ENCODE measurements at places on chromosomes 4 and X.

DNA sequence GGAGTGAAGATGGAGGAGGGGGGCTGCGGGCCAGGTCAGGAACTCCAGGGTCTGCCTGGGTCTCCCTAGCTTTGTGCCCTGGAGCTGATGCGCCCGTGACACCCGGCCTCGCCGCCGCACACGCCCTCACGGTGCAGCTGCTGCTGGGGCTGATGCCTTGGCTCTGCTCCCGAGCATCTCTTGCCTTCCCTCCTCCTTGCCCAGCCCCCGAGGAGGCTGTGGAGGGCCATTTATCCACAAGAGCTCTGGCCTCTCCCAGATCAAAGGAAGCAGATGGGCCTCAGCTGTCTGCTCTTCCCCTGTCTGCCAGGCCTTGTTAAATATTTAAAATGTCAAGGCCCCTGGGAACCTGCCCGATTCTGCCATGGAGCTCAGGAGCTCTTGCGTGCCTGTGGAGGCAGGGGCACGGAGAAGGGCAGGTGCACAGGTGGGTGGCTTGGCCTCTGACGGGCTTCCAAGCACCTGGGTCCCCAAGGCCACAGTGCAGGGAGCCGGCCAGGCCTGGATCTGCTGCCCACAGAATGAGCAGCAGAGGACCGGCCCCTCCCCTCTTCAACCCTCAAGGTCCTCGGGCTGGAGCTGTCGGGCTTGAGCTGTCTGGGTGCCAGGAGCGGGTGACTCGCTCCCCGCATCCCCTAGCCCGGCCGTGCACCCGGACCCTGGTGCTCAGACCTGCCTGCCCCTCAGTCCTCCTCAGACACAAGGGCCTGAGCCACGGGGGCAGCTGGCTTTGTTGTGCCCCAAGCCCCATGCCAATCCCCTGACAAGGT lies 20.3 kb downstream of the ATP2B3 start:
- no peak for DNase-seq

DNA sequence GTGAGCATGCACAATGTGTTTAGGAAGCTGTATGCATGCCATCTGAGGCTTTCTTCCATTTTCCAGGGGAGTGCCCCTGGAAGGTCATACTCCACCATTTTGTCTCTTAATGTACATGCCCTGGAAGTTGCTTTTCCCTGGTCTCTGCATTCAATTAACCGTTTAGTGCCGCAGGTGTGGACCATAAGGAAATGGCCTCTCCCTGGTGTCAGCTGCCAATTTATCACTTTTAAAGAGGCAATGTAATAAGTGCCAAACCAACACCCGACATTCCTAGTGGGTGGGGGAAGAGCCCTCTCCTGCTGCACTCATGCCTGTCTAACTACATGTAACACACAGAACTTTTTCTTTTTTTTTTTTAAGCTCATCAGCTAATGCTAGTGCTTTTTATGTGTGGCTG lies 7.1 kb upstream of the BST1 start:
- no peak for DNase-seq

- no peak for DNase-seq
Measured at GRCh38 chr4:170741856-170742255, 652.1 kb upstream of the AADAT start.

DNA sequence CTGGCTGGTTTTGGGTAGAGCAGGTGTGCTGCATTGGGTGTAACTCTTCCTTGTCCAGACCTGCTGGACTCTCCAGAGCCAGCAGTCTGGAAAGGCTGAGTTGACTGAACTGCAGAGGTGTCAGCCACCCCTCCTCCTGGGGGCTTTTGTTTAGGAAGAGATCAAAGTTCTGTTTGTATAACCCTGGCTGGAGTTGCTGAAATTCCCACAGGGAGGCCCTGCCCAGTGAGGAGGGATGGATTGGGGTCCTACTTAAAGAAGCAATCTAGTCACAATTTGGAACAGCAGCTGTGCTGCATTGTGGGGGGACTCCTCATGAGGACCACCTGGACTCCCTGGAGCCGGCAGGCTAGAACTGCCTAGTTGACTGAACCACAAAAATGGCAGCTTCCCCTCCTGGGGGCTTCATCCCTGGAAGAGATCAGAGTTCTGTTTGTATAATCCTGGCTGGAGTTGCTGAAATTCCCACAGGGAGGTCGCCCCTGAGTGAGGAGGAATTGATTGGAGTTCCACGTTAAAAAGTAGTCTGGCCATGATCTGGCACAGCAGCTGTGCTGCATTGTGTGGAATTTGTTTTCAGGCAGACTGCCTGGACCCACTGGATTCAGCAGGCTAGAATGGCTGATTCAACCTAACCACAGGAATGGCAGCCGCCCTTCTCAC lies 264.9 kb upstream of the ZC4H2 start:
- DNase-seq = no peak

DNA sequence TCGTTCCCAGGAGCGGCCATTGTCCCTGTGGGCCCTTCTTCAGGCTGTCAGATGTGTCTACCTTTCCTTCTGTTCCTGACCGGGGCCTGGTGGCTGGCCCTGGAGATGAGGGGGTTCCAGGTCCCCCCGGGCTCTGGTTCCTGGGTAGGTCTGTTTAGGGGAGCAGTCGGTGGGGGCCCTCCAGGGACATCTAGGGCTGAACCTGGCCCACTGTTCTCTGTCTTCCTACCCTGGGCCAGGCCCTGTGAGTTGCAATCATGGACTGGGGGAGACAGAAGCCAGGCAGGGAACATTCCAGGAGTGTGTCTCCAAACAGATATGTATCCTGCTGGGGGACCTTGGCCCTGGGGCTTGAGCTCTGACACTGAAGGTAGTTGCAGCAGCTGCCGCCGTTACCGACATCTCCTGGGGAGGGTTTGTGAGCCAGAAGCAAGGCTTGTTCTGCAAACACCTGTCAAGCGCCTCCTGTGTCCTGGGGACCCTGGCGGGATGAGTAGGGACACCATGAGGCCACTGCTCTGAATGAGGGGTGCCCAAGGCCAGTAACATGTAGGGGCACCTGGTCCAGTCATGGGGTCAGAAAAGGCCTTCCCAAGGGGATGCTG lies 49.5 kb upstream of the ADRA2C start:
- DNase-seq = no peak

DNA sequence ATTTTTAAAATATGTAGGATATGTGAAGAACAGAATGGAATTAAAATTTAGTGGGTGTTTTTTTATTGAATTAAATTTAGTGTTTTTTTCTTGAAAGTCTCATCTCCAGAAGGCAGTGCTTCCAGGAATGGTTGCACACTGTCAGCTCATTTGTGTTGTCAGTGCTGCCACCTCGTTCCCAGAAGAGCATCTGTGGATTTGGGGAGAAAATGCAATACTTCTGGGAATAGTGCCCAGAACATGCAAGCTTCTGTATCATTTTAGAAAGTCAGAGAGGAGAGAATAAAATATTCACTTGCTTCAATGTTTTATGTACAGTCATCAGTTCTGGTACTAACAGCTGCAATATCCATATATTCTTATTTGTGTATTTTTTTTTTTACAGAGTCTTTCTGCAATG lies 608.8 kb downstream of the PCDH7 start:
- no peak for DNase-seq

DNA sequence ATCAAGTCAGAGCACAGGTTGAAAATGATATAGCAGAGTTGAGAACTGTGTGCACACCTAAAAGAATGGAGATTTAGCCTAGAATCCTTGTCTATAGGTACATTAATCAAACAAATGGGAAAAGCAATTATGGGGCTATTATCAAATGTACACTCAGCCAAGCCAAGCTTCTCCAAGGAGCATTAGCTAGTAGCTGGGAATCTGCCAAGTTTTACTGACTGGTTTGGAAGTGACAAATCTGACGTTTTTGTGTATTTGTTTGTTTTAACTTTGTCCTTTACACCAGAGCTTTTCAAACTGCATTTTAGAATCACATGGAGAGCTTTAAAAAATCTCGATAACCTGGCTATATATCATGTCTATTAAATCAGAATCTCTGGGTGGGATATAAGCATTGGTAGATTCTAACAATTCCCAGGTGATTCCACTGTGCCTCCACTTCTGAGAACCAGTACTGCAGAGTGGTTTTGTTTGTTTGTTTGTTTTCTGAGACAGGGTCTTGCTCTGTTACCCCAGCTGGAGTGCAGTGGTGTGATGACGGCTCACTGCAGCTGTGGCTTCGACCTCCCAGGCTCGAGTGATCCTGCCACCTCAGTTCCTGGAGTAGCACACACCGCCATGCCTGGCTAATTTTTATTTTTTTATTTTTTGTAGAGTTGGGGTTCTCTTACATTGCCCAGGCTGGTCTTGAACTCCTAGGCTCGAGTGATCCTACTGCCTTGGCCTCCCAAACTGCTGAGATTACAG lies 279.8 kb downstream of the UNC5C start:
- no peak for DNase-seq

DNA sequence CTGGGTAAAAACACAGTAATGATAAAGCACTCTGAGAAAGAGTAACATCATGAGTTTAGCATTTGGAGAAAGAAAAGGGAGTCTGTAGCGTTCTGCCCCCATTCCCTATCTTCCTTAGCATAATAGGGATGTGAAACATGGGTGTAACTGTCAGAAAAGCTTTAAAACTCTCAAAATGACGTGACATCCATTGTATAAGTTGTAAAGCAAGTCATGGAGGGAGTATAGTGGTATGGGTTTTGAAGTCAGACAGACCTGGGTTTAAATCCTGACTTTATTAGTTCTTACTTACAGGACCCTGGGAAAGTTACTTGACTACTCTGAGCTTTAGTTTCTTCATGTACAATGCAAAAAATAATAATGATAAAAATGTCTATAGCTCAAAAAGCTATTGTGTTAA lies 17.1 kb downstream of the FBXO8 start:
- no peak for DNase-seq

DNA sequence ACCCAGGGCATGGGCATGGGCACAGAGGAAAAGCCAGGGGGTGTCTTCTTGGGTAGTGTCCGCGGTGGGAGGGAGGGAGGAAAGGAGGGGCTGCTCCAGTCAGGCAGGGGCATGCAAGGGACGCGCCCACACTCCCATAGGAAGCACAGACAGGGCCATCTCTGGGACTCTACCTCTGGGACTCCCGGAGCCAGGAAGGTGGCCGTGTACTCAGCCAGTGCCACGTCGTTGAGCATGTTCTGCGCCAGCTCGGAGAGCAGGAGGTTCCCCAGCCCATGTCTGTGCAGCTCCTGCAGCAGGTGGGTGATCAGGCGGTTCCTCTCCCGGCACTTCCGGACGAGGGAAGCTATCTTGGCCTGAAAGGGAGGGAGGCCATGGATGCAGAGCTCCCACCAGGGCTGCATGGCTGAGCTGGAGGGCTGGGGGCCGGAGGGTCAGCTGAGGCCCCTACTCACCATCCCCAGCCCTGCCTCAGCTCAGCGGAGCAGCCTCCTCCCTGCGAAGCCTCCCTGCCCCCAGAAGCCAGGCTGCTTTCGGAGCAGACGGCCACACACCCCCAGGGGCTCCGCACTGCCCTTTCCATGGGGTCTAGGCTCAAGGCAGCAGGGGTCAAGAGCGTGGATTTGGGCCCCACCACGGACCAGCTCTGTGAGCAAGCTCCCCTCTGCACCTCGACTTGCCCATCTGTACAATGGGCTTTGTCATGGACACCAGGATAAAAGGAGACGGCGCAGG lies 44.6 kb downstream of the C4orf50 start:
- DNase-seq = no peak

DNA sequence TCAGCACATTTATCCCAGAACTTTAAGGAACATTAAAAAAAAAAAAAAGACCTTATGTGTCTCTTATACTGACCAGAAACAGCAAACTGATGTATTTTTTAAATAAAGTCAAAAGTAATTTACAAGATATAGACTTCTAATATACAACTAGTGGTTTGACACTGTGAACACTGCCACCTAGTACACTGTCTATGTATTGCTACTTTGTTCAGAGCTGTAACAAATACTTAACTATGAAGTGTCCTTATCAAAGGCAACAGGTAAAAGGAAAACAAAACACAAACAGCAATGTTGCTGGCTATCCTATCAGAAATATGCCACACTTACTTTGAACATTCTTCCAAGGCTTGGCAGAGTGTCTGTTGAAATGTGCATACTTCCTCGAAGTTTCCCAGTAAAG lies 60.4 kb downstream of the CD40LG start:
- DNase-seq = no peak

DNA sequence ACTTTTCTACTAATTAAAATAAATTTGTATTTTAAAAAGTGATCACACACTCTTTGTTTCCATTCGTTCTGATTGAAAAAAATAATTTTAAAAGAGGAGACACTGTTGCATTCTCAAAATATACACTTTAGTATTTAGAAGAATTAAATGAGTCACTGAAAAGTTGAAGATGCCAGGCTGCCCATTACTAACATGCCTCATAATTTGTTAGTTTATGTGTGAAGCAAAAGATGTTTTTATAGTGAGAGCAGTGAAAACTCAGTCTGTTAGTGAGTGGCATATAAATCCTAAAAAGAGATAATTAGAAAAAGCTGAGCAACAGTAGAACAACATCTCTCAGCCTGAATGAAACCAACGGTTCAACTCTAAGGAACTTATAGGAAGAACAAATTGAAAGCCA lies 143.4 kb downstream of the CDS1 start:
- DNase-seq = no peak

GRCh38 chr4:23680671-23681518 lies 209.0 kb downstream of the PPARGC1A start:
- no peak for DNase-seq

- no peak for DNase-seq
Measured at GRCh38 chrX:14073071-14073470, 43.4 kb upstream of the GEMIN8 start.

GRCh38 chrX:46573331-46573891 lies at the start of gene CHST7:
TSS of gene CHST7 (plus strand) at chrX:46573765. CDS start at chrX:46573932, 167 bp downstream.
- DNase-seq = peak; percentile 53

DNA sequence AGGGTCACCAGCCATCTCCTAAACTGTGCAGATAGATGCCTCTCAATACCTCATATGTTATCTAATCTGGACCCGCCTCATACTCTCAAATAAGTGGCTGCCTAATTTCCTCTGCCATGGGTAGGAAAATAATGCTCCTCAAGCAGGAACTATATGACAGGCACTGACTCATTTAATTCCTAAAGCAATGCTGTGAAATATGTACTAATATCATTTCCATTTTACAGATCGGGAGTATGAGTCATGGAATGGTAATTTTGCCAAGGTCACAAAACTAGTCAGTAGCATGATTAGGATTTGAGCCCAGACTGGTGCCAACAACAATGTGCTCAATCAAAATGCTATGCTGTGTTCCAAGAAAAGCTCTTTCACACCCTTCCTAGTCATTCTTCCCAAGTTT lies 3.0 kb upstream of the NXT2 start:
- DNase-seq = no peak

DNA sequence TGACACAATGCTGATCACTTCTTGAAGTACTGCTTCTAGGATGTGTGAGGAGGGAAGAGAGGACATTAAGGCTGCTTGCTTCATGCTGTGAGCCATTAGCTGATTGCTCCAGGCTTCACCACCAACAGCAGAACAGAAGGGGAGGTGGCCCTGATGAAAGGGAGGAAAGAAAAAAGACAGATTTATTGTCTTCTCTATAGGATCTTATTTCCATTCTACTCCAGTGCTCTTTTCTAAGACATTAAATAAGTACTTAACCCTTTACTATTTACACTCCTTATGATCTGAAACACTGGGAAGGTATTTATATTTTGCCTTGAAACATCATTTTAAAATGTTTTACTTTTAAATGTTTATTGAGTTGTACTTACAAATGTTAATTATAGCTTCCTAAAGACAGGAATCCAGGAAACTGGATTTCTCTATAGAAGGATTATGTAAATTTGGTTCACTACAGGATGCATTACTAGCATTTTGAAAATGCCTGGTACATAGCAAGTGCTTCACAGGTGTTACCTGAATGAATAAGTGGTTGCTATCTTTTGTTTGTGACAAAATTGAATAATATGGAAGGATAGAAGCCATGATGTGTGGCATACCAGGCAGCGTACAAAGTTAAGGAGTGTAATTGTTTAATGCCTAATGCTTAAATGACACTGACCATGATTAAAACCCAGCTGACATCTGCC lies 680.9 kb upstream of the ATOH1 start:
- no peak for DNase-seq
